ENCODE measurements at places on chromosomes 1 and 21. TPM values are rescaled to one million over a fixed set of nuclear protein-coding genes. Genes with fewer than 3 reads are reported as not detected.

Gene DFFA
- 39.6 TPM for total RNA-seq

Gene SPRR1A
- not detected for total RNA-seq

DNA sequence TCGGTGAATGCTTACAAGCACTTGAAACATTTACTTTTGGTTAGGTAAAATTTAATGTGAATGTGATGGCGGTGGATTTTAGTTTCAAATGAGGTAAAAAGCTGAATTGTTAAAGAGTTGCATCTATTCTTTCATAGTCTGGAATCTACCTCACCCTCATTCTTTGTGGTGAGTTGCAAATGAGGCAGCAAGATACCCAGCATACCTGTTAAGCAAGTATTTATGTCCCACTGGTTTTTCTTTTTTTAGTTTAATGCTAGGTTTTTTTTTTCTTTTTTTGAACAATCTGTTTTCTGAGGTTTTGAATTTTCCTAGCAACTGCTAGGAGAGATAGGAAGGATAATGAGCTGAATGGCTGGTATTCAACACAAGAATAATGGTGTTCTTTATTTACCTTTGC lies 127.9 kb upstream of the CACYBP start:
- no peaks in the 10 kb centered on the region for H3K36me3 ChIP-seq
- no peaks in the 10 kb centered on the region for H3K27me3 ChIP-seq
- H3K27ac ChIP-seq = no peak overlapping the region
- H3K4me1 ChIP-seq = peaks cover 5% of the 10 kb centered on the region
- H3K4me3 ChIP-seq = no peak overlapping the region

GRCh38 chr1:7511381-7511780 lies 259.7 kb upstream of the VAMP3 start:
- H3K4me3 ChIP-seq = no peak overlapping the region
- DNase-seq = no peak
- H3K36me3 ChIP-seq = no peaks in the 10 kb centered on the region
- peaks cover 4% of the 10 kb centered on the region for H3K4me1 ChIP-seq
- H3K27ac ChIP-seq = no peak overlapping the region
- H3K27me3 ChIP-seq = no peaks in the 10 kb centered on the region

DNA sequence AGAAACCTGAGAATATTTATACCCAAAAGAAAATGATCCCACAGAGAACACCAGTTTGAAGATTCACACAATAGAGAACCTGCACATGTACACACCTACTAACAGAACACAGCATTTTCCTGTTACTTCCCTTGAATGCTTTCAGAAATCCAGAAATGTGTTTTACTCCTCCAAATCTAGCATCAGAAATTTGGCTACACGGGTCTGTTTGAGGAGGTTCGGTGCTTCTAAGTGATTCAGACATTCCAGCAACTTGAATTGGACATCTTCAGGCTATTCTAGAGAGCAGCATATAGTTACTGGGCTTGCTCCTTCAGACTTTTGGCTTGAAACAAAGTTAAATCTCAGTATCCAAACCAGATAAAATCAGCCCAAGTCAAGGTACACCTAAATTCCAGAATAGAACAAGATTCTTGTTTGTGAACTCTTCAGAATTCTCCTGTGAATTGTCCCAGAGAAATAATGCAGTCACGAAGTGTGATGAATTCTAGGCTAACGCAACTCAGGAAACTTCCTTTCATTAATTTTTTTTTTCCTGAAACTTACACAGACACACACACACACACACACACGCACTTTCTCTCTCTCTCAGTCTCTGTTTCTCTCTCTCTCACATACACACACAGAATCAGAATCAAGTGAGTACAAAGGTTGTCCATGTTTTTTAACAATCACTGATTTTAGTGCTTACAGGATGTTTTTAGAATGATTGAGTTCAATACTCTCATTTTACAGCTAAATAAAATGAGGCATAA lies 278.4 kb upstream of the SNX7 start:
- DNase-seq = no peak
- peaks cover 4% of the 10 kb centered on the region for H3K36me3 ChIP-seq
- H3K4me1 ChIP-seq = peaks cover 24% of the 10 kb centered on the region
- no peak overlapping the region for H3K4me3 ChIP-seq
- H3K27me3 ChIP-seq = no peaks in the 10 kb centered on the region
- no peak overlapping the region for H3K27ac ChIP-seq
